ENCODE measurements at places on chromosomes 5 and 9.

GRCh38 chr5:176687881-176688280, 40.6 kb downstream of the TSPAN17 start:
- DNase-seq, result no peak

DNA sequence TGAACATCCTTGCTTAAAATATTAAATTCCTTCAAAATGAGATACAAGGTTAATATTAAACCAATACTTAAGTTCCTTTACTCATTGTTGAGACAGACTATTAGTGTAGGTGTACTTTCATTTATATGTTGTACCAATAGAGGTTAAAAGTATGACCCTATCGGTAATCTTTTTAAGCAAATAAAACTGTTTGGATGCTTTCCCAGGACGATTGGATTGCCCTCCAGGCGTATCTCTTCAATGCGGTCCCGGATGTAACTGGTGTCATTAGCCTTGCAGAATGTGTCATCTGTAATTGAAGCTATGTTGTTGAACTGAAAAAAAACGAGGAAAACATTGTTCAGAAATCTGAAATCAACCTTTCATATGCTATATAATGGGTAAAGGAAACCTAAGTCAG, 18.9 kb downstream of the OGN start:
- DNase-seq, result no peak

DNA sequence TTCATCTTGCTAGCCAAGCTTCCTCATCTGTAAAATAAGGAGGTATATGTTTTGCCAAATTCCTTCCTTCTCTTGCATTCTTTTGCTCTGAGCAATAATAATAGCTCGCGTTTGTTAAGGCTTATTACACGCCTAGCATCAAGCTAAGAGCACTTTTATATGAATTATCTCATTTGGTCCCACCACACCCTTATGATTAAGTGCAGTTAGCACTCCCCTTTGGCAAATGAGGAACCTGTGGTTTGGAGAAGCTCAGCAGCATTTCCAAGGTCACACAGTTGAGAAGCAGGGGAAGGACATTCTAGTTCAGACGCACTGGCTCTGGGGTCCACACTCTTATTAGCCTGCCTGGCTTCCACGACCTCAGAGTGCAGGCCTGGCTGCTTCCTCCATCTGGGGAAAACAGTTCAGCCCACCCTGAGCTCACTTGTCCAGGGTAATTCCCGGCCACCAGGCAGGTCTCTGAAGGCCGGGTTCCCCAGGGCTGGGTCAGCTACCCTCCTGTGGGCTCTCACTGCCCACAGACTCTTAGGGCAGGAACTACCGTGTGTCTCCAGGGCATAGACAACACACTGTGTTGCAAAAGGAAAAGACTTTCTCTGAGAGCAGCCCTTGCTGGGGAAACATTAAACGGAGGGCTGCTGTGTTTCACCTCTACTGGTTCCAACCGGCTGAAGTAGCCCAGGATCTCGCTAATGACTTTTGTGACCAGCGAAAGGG, 9.9 kb upstream of the FBP1 start:
- DNase-seq, result peak; percentile 85

DNA sequence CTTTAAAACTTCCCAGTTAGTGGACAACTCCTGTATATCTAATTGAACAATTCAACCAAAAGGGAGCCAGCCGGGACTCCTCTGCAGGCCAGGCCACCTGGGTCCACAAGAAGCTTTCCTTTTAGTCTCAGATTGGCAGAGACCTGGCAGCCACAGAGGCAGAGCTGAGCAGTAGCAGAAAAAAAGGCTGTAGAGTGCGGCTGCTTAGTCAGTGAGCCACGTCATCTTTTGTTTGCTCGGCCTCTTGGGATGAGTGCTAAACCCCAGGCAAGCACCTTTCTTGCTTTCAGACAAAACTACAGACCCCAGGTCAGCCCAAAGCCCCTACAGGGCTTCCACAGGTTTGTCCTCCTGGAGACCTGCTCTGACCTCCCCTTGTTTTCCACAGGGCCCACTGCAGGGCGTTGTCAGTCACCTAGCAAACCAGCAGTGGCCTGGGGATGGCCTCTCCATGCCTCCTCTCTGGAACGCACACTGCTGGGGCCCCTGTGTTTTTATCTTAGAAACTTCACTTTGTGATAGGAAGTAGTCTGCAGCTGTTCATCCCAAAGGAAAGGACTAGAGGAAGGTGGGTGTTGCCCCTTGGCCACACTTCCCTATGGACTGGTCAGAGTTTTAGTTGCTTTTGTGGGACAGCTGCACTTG, 49.9 kb downstream of the SHB start:
- DNase-seq, result no peak

DNA sequence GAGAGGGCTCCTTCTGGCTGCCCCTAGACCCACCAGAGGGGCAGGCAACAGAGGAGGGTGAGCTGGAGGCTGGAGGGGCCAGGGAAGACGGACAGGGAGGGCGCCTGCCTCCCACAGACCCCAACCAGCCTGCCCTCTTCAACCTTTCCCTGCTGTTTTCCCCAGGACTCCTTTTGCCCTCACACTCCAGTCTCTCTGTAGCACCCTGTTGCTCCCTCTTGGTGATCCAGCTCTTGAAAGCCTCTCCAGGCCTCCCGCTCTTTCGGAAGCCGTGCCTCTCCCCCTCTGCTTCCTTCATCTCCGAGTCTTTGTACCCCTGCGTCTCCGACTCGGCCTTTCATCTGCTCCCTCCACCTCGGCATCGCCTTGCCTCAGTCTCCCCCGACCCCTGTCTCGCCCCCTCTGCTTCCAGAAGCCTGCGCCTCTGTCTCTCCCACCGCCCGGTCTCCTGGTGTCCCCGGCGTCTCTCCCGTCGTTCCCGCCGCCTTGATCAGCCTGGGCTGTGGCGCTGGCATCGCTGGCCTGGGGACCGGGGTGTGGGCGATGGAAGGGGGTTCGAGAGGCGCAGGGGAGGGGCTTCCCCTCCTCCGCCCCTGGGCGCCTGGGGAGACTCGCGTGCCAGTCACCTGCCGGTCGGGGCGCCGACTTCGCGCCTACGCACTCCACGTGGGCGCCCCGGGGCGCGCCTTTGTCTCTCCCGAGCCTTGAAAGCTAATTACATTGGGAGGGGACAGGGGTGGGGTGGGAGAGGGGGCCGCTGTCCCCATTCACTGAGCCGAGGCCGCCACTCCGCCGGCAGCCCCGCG, 5.3 kb upstream of the PRDM12 start:
- DNase-seq, result no peak

GRCh38 chr9:89848060-89849040, 243.5 kb downstream of the GADD45G start:
- no peak for DNase-seq

DNA sequence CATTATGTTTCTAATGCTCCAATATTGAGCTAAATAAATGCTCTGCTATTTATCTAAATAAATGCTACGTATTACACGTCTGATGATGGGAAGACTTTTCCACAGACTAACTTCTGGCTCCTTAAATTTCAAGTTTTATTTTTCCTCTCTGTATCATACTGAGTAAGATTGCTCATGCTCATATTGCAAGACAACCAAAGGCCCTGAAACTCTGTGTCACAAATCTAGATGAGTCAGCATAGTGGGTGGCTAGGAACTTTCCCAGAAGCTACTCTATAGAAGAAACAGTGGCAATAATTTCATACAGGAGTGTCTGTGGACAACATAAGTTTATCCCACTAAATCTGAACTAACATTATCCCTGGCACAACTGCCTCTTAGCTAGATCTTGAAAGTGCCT, 53.0 kb upstream of the RFX3 start:
- DNase-seq, result peak; percentile 15

- DNase-seq, result no peak
These were observed 234.9 kb upstream of the RIOK2 start for GRCh38 chr5:97417986-97418385.

DNA sequence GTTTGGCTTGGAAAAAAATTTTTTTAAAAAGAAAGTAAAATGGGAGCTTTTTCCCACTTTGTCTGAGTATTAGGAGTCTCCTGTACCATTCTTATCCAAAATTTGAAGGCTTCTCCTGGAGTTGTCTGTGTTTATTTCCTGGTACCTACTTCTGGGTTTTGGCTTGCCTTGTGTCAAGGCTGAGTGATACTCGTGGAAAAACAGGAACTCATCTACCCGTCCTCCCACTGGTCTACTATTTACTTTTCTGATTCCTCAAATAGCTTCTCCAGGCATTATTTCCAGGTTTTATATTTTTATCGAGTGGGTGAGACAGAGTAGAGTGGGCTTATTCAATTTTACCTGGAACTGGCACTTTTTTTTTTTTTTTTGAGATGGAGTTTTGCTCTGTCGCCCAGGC, 99.4 kb downstream of the RMI1 start:
- no peak for DNase-seq

- DNase-seq, result no peak
These were observed 545.0 kb downstream of the PRR16 start for GRCh38 chr5:121009058-121009457.

GRCh38 chr9:84754881-84755280, 85.4 kb downstream of the NTRK2 start:
- no peak for DNase-seq

DNA sequence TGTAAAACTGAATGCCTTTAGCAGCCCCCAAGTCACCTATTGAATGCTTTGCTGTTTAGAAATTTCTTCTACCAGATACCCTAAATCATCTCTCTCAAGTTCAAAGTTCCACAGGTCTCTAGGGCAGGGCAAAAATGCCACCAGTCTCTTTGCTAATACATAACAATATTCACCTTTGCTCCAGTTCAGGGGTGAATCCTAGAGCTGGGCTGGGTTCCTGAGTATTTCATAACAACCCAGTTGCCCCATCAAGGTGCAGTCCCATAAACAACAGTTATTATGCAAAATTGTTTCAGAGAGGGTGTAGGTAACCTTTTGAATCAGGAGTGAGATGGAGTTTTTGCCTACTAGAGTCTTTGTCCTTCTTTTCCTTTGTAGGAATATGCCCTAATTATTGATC, 19.0 kb upstream of the C1QTNF3 start:
- no peak for DNase-seq

DNA sequence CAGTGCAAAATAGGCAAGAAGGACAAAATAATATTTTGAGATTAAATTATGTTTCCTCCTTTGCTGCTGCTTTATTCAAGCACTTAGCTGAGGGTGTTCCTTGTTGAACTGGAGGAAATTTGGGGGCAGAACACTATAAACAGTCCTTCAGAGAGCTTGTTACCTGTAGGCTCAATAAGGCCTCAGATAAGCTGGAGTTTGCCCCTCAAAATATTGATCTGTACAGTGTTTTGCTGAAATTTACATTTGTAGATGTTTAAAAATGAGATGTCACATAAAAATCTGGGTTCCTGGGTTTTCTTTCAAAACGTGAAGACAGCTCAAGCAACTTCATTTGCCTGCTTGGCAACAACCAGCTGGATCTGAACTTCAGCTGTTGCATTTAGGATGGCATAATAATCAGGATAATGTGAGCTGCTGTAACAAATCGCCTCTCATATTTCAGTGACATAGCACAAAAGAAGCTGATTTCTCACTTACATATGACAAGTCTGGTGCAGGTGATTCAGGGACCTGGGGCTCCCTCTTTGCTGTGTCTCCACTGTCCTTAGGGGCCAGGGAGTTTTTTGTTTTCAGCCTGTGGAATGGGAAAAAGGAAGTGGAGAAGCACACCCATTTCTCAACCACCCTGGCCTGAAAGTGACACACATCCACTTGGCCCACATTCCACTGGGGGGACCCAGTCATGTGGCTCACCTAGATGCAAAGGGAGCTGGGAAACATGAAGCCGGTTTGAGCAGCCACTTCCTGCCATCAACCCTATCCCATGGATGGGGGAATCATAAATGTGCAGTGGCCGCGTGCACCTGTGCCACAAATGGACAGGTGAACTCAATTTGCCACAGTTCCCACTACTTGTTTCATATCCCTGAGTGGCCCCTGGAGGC, 2.4 kb upstream of the PSAT1 start:
- DNase-seq, result no peak

DNA sequence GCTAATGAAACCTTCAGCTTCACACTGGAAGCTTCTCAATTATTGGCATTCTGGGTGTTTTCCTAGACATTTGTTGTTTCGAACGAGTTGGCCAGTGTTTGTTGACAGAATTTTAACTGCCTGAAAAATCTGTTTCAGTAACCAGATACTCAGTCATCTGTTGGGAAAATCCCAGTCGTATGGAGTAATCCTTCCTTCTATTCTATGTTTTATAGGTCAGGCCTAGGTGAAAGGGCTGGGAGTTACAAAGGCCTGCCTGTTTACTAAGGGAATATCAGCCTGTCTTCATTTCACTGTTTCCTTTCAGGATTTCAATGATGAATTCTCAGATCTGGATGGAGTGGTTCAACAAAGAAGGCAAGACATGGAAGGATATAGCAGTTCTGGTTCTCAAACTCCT, 59.9 kb downstream of the GRAMD2B start:
- DNase-seq, result no peak

- no peak for DNase-seq
These were observed 229.6 kb downstream of the NDUFS4 start for GRCh38 chr5:53790026-53790425.

DNA sequence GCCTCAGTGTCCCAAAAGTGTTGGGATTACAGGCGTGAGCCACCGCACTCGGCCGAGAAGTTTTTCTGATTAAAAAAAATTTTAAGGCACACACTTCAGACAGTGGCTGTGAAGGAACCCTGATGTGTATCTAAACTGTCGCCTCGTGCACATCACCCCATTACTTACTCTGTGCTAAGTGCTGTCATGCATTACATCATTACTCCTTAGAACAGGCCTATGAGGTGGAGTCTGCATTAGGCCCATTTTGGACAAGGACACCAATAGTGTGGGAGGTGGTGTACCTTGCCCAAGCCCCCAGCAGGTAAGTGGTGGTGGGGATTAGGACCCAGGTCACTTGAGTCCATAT, 3.8 kb upstream of the CDHR2 start:
- no peak for DNase-seq

- no peak for DNase-seq
These were observed 93.1 kb upstream of the ITGA1 start for GRCh38 chr5:52694648-52695047.

GRCh38 chr9:130499804-130500263, 55.1 kb downstream of the ASS1 start:
- no peak for DNase-seq

- DNase-seq, result no peak
These were observed 58.0 kb downstream of the GOLM1 start for GRCh38 chr9:86041311-86041741.

- no peak for DNase-seq
These were observed 18.3 kb upstream of the TCOF1 start for GRCh38 chr5:150339165-150339564.

DNA sequence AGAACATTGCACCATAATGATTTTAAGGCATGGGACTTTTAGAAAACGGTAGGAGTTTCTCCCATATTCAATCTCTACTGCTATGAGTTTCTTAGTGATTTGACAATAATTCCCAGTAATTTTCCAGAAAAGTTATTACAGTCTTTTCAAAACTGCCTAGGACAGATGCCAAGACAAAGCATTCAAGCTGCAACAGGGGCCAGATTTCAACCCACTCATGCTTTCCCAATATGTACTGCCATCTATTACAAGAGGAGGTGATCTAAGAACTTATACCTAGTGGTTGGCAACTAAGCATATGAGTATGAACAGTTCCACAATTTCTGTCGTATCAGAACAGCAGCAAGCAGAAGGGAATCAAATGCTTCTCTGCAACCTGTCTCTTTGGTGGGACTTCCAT, 95.1 kb upstream of the TMED7 start:
- DNase-seq, result no peak

All from AML-193 (cell line).